ENCODE measurements at places on chromosomes 3 and 15.
A peak's percentile ranks its signal among the peaks of the same experiment; 100 is the strongest.

DNA sequence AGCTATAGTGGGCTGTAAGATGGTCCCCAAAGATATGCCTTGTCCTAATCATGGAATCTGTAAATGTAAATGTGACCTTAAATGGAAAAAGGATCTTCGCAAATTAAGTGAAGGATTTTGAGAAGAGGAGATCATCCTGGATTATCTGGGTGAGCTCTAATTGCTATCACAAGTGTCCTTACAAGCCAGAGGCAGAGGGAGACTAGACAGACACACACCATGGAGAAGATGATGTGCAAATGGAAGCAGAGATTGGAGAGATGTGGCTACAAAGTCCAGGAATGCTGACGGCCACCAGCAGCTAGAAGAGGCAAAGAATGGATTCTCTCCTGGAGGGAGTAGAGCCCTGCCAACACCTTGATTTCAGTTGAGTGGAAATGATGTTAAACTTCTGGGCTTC is 102.3 kb upstream of the PROK2 start:
- DNase-seq: no peak

- DNase-seq: peak; percentile 83
Observed at GRCh38 chr3:179452176-179452564, 900 bp upstream of the GNB4 start.

- DNase-seq: no peak
Observed at GRCh38 chr3:170566413-170566812, 19.5 kb downstream of the SLC7A14 start.

DNA sequence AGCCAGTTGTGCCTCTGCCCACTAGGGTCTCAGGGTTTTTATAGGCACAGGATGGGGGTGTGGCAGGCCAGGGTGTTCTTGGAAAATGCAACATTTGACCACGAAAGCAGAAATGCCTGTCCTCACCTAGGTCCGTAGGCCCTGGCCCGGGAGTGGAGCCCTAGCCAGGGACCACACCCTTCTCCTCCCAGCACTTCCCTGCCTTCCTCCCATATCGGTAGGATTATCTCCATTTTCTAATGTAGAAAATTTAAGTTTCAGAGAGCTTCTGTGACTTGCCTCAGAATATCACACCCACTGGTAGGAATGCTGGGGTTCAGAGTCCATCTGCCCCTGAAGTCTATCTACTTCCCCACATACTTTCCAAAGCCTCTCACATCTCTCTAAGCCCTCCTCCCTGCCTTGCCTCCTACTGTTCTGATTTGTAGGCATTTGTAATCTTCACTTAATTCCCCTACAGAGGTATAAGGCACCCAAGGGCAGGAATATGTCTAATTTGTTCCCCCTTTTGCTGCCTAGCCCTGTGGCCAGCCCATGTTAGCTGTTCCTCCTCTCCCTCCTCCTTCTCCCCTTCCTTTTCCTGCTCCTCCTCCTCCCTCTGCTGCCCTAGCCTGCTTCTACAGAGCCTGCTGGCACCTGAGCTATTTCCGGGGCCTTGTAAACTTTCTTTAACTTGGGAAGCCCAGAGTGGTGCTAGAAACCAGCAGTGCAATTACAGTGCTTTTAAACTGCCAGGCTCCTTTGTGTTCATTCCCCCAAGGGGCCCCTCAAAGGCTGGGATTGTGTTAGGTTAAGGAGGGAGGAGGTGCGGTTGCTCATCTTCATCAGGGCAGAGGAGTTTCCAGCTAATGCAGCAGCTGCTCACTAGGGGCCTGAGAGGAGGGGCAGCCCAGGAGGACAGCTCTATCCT is 71.1 kb downstream of the MRPL46 start:
- no peak for DNase-seq

GRCh38 chr3:32577581-32578556 is 7.2 kb upstream of the DYNC1LI1 start:
- DNase-seq: peak; percentile 65

- peak; percentile 93 for DNase-seq
Observed at GRCh38 chr15:95840004-95840403, 490.5 kb upstream of the NR2F2 start.

- DNase-seq: no peak
Observed at GRCh38 chr15:98514034-98514622, 134.2 kb upstream of the IGF1R start.

- no peak for DNase-seq
Observed at GRCh38 chr3:125359700-125360099, 15.4 kb downstream of the ZNF148 start.

DNA sequence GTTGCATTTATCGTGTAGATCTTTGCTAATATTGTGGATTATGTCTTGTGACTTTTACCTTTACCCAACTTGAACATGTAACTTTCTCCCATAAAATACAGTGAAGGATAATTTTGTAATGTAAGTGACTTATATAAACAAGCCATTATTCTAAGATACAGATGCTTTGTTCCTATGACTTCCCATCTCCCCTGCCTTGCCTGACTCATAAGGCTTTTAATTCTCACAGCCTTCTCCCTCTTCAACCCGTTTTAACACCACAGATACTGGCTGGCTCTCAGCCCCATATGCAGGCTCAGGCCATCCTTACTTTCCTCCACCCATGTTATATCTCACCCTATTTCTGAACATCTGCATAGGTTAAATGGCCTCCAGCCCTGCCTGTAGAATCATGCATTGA is 4.1 kb downstream of the CCNDBP1 start:
- DNase-seq: peak; percentile 35

- peak; percentile 59 for DNase-seq
Observed at GRCh38 chr3:74631351-74632140, 17.1 kb upstream of the CNTN3 start.

DNA sequence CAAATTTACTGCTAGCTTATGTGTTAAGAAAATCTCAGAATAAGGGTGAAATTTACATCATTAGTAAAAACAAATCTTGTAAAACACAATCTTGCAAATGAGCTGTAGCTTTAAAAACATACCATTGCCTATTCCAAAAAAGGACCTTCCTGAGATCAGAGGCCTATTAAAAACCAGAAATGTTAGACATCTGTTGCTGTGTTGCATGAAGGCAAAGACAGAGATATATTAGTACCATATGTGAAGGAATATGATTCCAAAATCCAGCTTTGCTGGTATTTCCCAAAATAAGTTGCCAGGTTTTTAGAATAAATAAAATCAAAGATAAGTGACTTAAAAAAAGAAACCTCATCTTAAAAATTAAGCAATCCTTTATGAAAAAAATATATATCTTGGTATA is 504.1 kb upstream of the CDIN1 start:
- peak; percentile 30 for DNase-seq

DNA sequence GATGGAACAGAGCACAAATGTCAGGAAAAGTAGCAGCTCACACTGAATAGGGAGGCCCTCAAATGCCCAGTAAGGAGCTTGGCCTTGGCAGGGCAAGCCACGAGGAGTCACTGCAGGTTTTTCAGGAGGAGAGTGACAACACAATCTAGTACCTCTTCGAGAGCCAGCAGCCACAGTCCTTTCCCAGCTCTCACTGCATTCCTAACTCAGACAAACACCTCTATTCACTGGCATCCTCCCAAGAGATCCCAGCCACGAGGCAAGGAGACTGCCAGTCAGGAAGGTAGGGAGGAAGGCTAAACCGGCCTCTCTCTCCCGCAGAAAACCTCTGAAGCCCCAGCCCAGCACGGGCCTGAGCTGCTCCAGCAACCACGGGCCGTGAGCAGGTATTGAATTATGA is 146.0 kb upstream of the SMAD3 start:
- no peak for DNase-seq

DNA sequence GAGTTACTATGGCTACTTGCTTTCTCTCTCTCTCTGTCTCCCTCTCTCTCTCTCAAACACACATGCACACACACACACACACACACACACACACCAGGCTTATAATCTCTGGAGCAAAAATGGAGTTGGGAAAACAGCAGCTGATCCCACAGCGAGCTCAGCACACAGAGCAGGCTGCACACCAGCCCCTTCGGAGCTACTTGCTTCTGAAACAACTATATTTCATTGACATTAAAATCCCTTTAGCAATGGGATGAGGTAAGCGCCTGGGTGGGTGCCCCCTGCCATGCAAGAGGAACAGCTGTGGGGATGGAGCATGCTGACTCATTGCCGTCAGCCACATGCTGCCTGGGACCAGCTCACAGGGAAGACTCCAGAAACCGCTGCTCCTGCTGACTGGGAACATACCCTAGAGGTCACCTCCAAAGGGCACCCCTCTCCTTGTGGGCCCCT is 45.7 kb downstream of the B3GNT5 start:
- peak; percentile 94 for DNase-seq
